ENCODE measurements at places on chromosomes 1 and 21.

DNA sequence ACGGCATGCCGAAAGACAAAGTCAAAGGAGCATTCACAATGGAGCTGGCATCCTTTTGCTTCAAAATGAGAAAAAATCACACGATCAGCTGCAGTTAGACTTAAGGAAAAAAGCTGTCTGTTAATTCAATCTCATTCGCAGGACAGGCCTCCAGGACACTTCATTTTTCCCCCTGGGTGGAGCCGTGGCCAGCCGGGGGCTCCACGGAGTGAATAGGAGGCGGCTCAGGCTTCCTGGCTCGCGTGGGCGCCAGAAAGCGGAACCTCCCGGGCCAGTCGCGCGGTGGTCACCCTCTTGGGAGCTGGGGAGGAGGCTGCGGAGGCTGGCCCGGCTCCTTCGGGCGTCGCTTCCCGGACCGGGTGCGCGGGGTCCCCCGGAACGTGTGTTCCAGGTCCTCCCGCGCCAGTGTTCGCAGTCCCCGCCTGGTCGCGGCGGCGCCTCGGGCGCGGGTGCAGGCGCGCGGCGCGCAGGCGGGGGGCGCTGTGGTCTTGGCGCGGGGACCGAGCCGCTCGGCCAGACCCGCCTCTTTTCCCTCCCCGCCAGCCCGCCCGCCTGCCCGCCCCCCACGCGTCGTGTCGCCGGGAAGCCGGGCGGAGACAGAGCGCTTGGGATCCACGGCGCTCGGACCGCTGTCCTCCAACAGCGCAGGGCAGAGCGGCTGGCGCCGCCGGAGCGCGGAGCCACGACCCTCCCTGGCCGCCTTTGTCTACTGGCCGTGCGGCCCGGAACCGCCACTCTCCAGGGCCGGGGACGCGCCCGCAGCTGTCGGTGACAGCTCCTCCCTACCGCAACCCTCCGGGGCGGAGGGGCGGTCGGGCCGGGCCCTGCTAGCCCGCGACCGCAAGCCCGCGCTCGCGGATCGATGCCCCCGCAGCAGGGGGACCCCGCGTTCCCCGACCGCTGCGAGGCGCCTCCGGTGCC lies at the start of gene RHOU:
TSS of gene RHOU (plus strand) at position 599 of the 921 bp plus-strand sequence. CDS start at position 863, 264 bp downstream.
- no peak for DNase-seq

DNA sequence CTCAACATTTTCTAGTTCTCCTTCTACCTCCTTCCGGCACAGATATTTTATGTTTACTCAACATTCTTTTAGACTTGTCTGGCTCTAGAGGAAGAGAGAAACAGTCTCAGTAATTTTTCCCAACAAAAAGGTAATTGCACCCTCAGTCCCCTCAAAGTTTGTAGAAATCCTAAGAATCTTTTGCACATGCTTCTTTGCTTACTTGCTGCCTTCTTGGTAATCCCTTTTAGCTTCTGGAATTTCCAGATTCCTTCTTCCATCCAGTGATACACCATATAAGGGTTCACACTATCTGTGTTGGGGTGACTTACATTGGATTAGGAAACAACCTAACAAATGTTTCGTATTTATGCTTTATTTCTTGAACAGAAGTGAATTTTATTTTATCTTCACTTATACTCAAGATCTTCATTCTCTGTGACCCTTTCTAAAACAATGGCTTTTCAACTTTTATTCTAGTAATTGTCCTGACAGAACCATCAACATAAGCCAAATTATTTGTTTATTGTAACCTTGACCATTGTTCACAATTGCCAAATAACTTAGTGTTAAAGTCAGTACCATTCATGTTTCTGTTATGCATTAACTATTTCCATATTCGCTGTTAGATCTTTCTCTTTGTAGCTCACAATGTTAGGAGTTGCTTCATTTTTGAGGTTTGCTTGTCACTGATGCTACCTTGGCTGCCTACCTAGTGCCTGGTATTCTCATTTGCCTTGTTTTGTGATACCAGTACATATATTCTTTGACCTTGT lies 238.1 kb downstream of the HMCN1 start:
- DNase-seq, result no peak

DNA sequence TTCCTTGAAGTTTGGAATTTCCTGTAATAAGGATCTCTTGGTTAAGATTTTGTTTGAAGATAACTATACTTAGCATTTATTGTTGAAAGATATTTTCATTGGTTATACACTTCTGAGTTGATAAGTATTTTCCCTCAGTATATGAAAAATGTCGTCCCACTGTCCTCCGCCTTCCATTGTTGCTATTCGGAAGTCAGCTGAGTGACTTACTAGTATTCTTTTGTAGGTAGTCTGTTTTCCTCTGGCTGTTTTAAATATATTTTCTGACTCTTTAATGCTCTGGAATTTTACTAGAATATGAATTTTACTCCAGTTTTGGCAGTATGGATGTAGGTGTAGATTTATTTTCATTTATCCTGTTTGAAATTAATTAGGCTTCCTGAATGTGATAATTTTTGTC lies 498.7 kb upstream of the NFIA start:
- no peak for DNase-seq

DNA sequence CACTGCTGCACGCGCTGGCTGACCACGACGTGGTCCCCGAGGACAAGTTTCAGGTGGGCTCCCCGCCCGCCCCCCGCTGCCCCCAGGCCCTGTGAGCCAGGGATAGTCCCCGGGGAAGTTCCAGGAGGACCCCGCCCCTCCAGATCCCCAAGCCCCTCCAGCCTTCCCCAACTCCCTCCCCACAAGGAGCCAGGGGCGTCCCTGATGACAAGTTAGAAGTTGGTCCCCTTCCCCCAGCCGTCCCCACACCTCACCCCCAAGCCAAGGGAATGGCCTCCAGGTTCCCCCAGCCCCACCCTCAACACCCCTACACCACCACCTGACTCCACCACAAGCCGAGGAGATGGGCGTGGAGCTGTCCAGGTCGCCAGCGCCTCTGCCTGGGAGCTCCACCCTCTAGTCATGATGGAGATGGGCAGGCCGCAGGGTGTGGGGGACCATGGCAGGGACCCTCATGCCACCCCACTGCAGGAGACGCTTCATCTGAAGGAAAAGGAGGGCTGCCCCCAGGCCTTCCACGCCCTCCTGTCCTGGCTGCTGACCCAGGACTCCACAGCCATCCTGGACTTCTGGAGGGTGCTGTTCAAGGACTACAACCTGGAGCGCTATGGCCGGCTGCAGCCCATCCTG lies 525 bp downstream of the AIRE start:
- DNase-seq, result no peak

DNA sequence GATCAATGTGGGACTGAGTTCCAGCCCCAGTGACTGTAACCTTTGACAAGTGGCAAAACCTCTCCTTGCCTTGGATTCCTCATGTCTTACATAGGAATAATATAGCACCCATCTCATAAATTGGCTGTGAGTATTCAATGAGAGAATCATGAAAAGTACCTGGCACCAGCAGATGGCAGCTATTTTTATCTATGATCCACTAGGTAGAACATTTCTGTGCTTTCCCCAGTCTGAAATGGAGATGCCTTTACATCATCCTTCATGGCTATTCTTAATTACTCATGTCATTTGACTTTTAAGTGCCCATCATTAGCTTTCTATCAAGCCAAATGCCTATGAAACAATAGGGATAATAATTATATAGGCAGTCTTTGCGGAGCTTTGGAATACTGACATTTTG lies 130.1 kb downstream of the TGFB2 start:
- DNase-seq, result no peak

- DNase-seq, result no peak
Observed at GRCh38 chr1:212166644-212167043, 118.6 kb upstream of the PPP2R5A start.

DNA sequence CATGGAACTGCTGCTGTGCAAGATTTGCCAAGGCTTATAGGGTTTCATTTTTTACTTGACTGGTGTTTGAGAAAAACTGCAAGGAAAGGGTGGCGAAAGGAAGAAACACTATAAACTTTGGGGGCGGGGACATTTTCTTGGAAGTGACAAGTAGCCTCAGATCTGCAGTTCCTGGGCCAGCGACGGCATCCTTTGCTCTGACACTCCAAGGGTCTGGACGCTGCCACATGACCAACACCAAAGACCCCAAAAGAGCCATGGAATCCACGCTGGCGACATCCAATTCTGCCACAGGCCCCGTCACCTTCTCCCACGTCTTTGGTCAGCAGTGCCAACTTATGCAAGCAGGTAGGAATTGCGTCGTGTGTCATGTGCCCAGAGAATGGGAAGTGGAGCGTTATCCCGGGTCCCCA lies 193.4 kb downstream of the PRDM2 start:
- no peak for DNase-seq

GRCh38 chr1:243548516-243548915 lies 292.7 kb downstream of the SDCCAG8 start:
- DNase-seq, result no peak

- no peak for DNase-seq
Observed at GRCh38 chr1:44346184-44346583, 8.9 kb downstream of the ERI3 start.

- no peak for DNase-seq
Observed at GRCh38 chr1:229011022-229011421, 259.9 kb upstream of the RAB4A start.

GRCh38 chr1:114319418-114319817 lies 165.7 kb upstream of the SYT6 start:
- no peak for DNase-seq

- no peak for DNase-seq
Observed at GRCh38 chr1:184836934-184837895, 82.6 kb upstream of the EDEM3 start.

- DNase-seq, result no peak
Observed at GRCh38 chr1:202084791-202085681, 37.7 kb upstream of the GPR37L1 start.

- DNase-seq, result peak; percentile 45
Observed at GRCh38 chr21:33587792-33588484, 546 bp downstream of the DONSON start.

GRCh38 chr21:36976882-36977651 lies 10.6 kb upstream of the HLCS start:
- no peak for DNase-seq

All from NK-92 treated with Interleukin-12 subunit alpha and Interleukin-12 subunit beta, amount 100 ng/mL, for 24 hours (cell line).